EL (cell line): ENCODE measurements at places on chromosomes 1 and 21.
A peak's percentile ranks its signal among the peaks of the same experiment; 100 is the strongest.

DNA sequence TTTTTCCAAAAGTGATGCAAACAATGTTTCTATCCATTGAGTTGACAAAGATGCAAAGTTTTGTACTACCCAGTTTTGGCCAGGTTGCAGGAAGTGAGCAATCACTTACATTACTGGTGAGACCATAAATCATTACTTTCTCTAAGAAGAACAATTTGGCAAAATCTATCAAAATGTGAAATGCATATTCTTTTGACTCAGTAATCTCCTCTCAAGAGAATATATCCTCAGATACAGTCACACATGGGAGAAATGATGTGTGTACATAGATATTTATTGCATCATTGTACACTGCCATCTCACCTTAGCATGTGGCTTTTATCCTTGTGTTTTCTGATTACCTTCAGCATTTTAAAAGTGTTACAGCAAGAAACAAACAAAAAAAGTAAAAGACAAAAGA, 52.4 kb upstream of the FMO3 start:
- no peak for DNase-seq

DNA sequence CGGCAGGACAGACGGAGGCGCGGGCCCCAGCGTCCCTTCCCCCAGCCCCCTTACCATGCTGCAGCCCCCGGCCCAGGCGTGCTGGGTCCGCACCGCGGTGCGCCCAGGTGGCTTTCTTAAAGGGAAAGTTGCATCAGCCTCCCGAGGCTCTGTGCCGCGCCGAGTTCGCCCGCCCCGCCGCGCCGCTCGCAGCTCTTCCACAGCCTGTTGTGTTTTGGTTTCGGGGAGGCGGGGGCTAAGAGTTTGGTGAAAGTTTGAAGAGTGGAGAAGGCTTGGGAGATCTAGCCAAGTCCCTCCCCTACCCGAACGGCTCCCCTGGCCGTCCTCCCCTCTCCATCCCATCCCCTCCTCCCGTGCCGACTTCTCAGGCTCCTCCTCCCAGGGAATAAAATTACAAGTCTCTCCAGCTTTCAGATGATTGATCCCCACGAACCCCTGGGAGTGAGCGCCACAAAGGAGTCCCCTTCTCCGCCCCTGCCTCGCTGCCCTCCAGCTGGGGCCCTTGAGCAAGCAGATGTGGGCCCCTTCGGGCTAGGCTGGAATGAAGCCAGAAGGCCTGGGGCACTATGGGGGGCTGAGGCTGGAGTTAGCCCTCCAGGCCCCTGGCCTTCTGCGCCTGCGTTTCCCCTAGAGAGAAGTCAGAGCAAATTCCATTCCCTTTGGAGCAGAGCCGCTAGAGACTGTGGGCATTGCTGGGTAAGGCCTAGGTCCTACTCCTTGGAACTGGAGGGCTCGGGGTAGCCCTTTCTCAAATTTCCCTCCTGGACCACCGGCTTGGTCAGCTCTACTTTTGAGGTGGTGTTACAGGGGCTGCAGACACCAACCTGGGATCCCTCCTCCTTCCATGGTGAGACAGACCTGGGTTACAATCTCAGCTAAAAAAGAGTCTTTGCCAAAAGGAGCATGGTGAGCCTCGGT, at the start of gene SLC6A9:
Gene SLC6A9, minus strand, starts transcription at position 211 of the 918 bp plus-strand sequence. CDS start 7,185 bp downstream, outside the sequence.
- DNase-seq, result peak; percentile 84

DNA sequence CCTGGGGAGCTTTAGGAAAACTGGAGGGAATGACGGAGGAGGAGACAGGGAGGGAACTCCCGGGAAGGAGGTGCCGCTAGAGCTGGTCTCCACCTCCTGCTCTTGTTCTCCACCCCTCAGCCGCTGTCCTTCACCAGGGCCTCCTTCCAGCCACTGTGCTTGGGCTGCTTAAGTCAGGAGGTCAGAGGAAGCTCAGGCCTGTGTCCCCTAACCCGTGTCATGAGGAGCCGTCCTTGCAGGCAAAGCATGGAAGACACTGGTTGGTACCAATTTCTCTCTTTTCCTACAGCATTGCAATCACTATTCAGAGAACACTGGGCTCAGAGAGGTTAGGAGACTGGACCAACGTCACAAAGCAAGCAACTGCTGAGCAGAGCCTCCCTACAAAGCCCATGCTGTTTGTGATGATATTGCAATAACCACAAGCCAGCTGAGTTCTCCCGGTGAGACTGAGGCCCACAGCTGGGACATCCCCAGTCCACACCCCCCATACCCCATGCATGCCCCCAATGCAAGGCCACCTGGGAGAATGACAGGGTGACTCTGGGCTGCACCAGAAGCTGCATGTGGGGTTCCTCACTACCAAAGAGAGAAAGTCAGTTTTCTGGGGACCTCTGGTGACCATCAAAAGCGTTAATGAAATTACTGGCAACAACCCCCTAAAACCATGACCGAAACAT, 427.5 kb downstream of the NPHP4 start:
- no peak for DNase-seq

- peak; percentile 68 for DNase-seq
Observed at GRCh38 chr1:166947398-166948043, 27.8 kb downstream of the ILDR2 start.

DNA sequence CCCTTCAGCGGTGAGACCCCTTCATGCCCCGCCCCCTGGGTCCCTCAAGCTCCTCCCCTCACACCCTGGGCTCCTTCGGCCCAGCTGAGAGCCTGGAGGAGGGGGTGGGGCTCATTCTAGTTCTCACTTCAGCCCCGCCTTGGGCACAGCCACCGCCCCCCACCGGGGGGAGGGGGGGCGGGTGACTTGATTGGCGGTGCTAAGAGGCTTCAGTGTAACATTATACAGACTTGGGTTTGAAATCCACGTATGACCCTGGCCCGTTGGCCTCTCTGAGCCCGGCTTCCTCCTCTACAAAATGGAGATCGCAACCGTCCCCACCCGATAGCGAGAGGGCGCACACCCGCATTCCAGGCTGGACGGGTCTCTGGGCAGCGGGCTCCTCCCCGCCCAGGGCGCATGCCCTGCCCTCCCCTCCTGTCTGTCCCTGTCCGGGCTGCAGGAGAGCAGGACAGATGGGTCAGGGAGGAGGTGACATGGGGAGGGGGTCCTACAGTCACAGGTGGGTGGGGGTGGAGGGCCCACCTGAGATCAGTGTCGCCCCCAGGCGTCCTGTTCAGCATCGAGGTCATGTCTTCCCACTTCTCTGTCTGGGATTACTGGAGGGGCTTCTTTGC, 5.1 kb downstream of the CLCNKB start:
- peak; percentile 74 for DNase-seq

DNA sequence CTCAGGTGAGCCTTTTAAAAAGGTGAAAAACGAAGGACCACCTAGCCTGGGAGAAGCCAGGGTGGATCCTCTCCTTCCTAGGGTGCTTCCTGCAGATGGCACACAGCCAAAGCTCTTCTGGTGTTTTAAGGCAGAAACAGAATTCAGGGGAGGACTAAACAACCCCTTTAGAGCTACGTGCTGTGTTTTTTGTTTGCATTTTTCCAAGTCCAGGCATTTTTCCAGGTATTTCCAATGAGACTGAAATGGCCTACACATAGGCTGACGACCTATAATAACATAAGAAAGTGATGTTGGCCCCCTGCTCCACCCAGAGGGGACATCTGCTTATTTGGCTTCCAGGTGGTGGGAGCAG, 83.8 kb downstream of the CAPZB start:
- DNase-seq, result no peak

DNA sequence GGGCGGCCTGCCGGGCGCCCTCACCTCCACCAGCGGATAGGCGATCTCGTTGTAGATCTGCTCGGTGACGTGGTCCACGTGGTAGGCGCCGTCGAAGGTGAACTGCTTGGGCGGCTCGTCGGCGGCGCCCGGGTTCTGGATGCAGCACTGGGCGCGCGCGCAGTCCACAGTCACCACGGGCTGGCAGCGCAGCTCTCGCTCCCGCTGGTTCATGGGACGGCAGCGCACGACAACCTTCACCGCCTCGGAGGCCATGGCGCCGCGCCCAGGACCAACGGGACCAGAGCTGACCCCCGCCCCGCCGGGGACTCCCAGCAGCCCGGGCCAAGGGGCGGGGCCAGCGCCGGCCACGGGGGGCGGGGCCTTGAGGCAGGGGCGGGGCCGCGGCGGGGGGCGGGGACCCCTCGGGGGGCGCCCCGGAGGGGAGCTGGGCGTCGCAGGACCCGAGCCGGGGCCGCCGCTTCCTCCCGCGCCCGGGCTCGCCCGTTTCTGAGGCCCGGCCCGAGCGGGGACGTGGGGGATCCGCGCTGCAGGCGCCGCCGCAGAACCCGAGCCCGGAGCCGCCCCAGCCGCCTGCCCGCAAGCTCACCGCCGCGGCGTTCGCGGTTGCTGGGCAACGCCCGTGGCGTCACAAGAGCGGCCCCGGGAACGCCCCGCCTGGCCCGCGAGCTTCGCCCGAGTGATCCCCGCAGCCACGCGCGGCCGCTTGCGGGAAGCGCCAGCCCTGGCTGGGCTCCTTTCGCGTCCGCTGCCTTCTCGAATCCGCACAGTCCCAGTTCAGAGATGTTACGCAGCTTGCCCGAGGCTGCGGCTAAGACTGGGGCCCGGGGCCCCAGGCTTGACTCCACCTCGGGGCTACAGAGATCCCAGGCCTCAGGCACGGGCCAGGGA, at the start of gene KIF17:
Gene KIF17, minus strand, starts transcription at position 556 of the 891 bp plus-strand sequence. Its CDS starts 301 bp downstream, at position 255.
- peak; percentile 70 for DNase-seq

DNA sequence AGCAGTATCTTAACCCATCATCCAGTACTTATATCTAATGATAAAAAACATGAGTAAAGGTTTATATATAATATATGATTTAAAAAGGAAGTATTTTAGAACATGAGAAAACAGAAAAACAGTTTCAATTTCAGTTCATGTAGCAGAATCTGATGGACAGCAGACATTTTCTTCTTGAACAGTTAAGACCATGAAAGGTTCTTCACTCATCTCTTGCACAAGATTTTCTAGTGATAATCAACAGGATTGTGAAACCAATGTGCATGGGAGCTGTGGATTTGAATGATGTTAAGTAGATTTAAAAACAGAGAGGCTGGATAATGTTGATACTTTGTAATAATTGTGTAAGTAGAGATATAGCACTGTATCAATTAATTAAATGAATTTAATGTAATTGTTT, 1297.6 kb downstream of the BRINP3 start:
- DNase-seq, result no peak

- DNase-seq, result no peak
Observed at GRCh38 chr1:40861224-40862003, 749 bp downstream of the CITED4 start.

DNA sequence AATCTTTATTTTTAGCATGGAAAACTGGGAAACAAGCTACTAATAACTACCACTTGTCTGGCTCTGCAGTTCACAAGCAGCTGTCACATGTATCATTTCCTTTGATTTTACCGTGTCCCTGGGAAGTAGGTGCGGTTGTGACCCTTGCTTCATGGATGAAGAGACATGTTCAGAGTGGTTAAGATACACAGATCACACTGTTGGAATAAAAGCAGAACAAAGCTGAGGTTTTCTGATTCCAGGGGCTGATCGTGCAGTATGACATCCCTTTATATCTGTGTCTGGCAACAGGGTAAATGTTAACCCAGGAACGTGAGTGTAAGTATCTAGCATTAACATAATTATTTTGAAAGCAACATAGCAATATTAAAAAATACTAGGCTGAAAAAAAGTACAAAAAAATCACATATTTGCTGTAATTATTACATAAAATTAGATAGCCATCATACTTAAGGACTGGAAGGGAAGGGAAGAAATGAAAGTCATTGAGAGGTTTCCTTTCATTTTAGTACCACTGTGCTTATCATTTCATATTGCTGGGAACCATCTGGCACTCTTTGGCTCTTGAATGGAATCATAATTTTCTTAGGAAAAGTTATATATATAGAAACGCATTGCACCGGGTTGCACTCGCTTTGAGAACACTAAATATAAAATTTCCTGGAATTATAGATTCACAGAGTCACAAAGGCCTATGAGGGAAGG, 62.8 kb upstream of the PAXBP1 start:
- no peak for DNase-seq

DNA sequence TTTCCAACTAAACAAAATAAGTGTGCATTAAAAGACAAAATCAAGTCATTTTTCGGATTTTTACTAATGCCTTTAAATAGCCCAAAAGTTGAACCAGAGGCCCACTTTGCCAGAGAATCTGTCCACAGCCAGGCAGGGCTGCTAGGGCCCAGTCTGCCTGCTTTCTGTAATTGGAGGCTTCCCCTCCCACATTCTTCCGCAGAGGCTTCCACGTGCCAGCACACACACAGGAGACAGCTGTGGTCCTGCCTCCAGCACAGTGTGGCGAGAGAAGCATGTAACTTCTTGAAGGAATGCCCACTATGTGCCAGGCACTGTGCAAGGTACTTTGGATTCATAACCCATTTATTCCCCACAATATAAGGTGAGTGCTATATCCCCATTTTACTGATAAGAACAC, 11.3 kb upstream of the PDZK1IP1 start:
- no peak for DNase-seq

DNA sequence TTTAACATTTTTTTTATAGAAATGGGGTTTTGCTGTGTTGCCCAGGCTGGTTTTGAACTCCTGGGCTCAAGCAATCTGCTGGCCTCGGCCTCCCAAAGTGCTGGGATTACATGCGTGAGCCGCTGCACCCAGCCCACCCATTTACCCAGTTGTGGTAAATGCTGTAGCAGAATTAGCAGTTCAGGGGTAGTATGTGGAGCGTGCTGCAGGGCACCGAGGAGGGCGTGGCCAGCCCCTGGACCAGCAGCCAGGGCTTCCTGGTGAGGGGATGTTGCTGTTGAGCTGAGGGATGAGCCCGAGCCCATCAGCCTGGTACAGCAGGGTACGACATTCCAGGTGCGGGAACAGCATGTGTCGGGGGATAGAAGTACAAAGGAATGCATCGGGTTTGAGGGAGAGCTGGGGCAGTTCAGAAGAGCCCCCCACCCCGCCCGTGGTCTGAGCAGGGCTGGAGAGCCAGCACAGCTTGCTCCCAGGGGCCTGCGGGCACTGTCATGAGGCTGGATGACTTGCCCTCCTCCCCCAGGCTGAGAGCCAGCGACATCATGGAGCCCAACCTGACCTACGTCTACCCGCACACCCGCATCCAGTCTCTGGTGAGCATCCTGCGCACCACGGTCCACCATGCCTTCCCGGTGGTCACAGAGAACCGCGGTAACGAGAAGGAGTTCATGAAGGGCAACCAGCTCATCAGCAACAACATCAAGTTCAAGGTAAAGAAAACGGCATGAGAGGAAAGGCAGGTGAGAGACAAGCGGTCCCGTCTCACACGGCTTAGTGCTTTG, 11.9 kb downstream of the NPPA start:
- no peak for DNase-seq

- DNase-seq, result no peak
Observed at GRCh38 chr1:202233804-202234203, 40.2 kb downstream of the LGR6 start.

- DNase-seq, result peak; percentile 53
Observed at GRCh38 chr1:245079021-245079609, 75.7 kb upstream of the KIF26B start.

- DNase-seq, result no peak
Observed at GRCh38 chr1:25478633-25479032, 47.9 kb downstream of the MACO1 start.
